A549 treated with CORT108297 at 1 μM for 4 hours (cell line): ENCODE measurements at places on chromosomes 2 and 18. TPM values are rescaled to one million over a fixed set of nuclear protein-coding genes. Genes with fewer than 3 reads are reported as not detected.

The ANKRD30BL gene
- total RNA-seq: not detected in 5 replicates

The ATP6V1B1 gene
- total RNA-seq: 1.5 to 2.6 TPM (median 2.4 TPM) in 5 replicates

The DRC1 gene
- 0.19 to 0.34 TPM (median 0.25 TPM) in 5 replicates for total RNA-seq

The MRPL44 gene
- total RNA-seq: 45.5 to 53.4 TPM (median 47.2 TPM) in 5 replicates

The SLC35F5 gene
- 44.2 to 49.2 TPM (median 45.6 TPM) in 5 replicates for total RNA-seq

The SIX2 gene
- total RNA-seq: 0.10 to 0.36 TPM (median 0.27 TPM) in 5 replicates

The HOXD10 gene
- total RNA-seq: 5.3 to 7.2 TPM (median 6.8 TPM) in 5 replicates

The POMC gene
- not detected in 5 replicates for total RNA-seq

The MFSD2B gene
- total RNA-seq: 0.11 to 0.44 TPM (median 0.22 TPM) in 5 replicates

The ALPP gene
- 0.59 to 0.81 TPM (median 0.74 TPM) in 5 replicates for total RNA-seq

The NEU2 gene
- total RNA-seq: not detected in 5 replicates

The CIDEA gene
- not detected in 5 replicates for total RNA-seq
